ENCODE measurements at places on chromosomes 16 and 17.

GRCh38 chr17:41464682-41465081 is 2.5 kb downstream of the KRT32 start:
- DNase-seq: no peak

DNA sequence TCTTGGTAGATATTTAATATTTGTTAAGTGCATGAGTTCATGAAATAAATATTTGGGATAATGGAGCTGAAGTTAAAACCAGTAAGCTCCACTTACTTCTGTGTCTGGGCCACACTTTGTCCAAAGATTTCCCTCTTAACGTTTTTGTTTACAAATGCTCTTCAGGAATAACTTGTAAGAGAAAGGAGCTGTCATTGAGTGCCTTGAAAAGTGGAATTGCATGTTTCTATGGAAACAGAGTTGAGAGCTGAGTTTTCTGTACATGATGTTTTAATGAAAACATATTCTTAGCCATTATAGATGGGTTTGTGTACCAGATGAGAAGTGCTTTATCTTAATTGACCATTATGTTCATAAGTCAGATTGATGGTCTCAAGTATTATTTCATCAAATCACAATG is 1045.4 kb upstream of the EEF2KMT start:
- DNase-seq: no peak

GRCh38 chr16:19926449-19927390 is 42.1 kb upstream of the GPRC5B start:
- no peak for DNase-seq

GRCh38 chr17:82647593-82648164 is 565 bp downstream of the WDR45B start:
- no peak for DNase-seq

- no peak for DNase-seq
Measured at GRCh38 chr17:74545843-74546230, at the start of gene CD300C. TSS of gene CD300C (minus strand) at chr17:74546115. CDS start at chr17:74545782, 333 bp downstream.
